ENCODE measurements at places on chromosomes 4 and X.

DNA sequence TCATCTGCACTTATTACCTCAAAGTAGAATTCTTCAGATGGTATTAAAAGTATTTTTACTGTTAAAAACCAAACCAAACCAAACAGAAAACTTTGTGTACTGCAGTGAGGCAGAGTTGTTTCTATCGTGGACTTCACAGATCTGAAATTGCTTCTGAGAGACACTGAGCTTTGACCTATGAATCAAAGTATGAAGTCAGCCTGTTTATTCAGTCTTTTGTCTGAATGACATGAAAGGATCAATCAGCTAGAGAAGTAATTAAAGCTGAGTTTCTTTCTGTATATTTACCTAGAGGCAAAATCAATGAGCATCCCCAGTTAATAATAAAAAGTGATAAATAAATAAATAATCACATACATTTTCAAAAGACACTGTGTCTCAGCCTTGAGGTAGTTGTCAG, 2121.0 kb downstream of the PCDH7 start:
- no peak for DNase-seq

DNA sequence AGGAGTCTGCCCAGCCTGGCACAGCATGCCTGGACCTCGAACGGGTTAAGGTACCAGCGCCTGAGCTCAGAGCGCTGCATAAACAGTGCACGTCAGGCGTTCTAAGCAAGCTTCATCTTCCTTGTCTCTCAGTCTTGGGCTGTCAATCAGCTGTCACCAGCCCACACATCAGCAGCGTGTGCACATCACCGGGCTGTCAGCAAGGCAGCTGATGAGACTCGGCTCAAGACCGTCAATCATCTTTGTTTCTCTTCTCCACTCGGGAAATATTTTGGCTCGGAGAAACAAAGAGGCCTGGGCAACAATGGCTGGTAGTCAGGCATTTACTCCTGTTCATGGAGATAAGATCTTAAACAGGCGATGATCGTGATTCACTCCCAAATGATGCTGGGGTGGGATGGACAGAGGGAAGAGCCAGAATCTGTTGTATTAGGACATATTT, 141.3 kb downstream of the LDB2 start:
- no peak for DNase-seq

DNA sequence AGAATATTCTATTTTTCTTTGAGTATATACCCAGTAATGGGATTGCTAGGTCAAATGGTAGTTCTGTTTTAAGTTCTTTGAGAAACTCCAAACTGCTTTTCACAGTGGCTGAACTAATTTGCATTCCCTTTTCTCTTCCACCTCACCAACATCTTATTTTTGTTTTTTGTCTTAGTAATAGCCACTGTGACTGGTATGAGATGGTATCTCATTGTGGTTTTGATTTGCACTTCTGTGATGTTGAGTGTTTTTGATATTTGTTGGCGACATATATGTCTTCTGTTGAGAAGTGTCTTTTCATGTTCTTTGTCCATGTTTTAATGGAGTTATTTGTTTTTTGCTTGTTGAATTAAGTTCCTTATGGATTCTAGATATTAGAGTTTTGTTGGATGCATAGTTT, 24.4 kb downstream of the AIMP1 start:
- no peak for DNase-seq

DNA sequence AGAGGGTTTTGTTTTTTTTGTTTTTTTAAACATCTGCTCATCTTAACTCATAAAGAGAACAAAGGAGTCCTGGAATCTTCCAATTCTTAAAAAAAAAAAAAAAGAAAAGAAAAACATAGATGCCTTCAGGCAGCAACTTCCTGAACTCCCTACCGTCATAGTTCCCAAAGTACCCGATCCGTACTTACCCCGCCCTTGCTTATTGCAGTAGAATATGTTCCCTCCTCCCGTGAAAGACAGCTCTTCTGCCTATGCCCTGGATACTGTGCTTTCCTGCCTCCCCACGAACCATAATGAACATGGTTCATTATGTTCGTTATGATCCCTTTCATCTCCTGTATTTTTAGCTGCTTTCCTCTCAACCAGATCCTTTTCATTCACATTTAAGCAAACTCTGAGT, 40.3 kb downstream of the KLHL5 start:
- no peak for DNase-seq

DNA sequence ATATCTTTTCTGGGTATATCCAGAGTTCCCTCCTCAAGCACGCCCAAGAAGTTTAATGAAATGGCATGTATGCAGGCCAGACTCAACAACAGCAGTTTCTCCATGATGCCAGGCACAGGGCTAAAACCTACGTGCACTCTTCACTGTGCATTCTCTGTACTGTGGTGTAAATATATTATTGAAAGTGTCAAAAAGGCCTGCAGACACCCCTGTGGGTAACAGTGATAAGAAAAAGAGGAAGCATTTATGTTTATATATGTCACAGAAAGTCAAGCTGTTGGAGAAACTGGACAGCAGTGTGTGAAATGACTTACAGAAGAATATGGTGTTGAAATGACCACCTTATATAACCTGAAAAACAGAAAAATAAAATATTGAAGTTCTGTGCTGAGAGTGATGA, 29.6 kb upstream of the DCAF8L1 start:
- DNase-seq = no peak

GRCh38 chrX:41541386-41541785, 94.2 kb downstream of the NYX start:
- no peak for DNase-seq

DNA sequence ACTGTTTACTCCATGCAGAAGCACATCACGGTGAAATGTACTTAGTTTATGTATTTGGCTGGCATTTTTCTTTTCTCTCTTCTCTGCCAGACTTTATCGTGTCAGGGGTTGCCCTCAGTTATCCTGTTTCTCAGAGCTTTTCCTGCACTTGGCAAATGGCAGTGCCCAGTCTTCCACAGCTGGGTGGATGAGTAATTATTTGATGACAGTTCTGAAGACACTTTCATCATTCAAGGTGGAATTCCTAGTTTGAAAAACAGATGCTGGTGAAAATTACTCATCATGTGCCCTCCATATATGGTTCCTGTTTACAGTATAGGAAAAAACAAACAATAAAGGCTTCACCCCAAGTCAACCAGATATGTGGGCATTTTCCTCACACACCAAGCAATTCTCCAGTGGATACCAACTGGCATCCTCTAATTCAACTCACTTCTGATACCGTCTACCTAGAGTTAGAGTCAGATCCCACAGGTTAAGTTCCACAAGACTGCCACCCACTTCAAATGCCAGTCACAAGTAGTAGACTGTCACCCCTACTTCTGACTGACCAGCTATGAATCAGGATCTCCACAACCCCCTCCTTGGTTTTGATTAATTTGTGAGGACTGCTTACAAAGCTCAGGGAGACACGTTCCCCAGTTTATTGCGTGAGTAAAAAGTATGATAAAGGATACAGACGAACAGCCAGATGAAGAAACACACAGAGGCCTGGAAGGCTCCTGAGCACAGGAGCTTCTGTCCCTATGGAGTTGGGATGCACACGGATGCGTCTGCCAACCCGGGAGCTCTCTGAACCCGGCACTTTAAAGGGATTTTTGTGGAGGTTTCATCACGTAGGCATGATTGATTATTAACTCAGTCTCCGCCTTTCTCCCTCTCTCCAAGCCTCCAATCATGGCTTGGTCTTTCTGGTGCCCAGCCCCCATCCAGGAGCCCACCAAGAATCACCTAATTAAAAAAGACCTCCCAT, 72.9 kb downstream of the CLDN34 start:
- DNase-seq = no peak

DNA sequence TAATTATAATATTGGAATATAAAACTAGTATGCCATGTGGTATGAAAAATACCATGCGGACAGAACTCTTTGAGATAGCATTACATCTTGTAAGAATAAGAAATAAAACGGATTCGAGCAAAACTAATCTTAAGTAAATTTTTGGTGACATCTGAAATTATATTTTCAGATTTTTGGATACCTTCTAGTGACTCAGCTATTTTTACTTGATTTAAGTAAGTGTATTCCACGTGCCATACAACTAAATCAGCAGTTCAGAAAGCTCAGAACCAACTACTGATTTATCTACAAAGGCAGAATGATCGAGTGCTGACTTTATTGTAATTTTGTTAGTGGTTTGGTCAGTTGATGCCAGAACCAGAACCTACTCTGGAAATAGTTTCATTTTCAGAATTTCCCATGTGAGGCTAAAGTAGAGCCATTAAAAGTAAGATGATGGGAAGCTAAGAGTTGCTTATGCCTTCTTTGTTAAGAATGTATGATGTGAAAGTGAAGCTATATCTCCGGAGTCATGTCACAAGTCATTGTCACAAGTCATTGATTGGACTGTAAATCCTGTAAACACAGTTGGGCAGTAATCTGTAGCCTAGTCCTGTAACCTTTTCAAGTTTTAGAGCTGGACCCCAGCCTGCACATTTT, 4.0 kb downstream of the ING2 start:
- DNase-seq = no peak

- DNase-seq = no peak
Measured at GRCh38 chr4:72432282-72432681, 136.7 kb downstream of the ADAMTS3 start.

DNA sequence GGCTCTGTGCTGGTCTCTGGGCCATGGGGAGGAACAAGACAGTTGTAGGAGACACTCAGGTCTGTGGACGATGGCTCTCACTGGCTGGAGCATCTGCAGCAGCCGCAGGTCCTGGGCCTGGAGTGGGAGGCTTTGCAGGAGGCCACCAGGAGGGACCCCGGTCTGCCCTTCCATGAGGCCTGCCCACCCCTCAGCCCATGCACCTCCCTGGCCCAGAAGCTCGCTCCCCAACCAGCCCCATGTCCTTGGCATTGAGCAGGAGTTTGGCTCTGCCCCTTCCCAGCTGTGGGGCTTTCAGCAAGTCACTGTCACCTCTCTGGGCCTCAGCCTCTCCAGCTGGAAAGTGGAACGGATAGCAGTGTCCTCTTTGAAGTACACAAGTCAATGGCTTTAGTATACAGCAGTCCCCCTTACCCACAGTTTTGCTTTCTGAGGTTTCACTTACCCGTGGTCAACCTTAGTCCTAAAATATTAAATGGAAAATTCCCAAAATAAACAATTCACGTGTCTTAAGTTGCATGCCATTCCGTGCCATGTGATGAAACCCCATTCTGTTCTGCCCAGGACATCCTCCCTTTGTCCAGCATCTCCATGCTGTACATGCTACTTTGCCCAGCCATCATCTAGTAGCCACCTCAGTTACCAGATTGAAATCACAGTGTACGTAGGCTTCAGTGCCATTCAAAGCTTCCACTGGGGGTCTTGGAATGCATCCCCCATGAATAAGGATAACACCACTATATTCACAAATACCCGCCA, 104.0 kb downstream of the CPZ start:
- no peak for DNase-seq

- no peak for DNase-seq
Measured at GRCh38 chr4:158219623-158220022, 9.3 kb downstream of the TMEM144 start.

GRCh38 chr4:69323284-69323683, 43.0 kb downstream of the UGT2B28 start:
- DNase-seq = no peak

- no peak for DNase-seq
Measured at GRCh38 chrX:81414630-81415029, 212.7 kb downstream of the SH3BGRL start.
